Ureter (tissue), 1 donor: ENCODE measurements at places on chromosomes 5 and 9. TPM values are rescaled to one million over a fixed set of nuclear protein-coding genes. Genes with fewer than 3 reads are reported as not detected.

Gene RAI14
- 55.0 TPM for total RNA-seq

Gene ROPN1L
- total RNA-seq, result not detected

Gene ZNF618
- total RNA-seq, result 16.1 TPM

Gene PDZD2
- total RNA-seq, result 7.8 TPM

Gene HMCN2
- total RNA-seq, result 9.5 TPM

Gene MAST4
- 114 TPM for total RNA-seq

Gene GGTA1
- total RNA-seq, result 2.0 TPM

Gene PCDHAC2
- 4.0 TPM for total RNA-seq

Gene CCNI2
- total RNA-seq, result 5.8 TPM

Gene DDX4
- total RNA-seq, result not detected

Gene WNK2
- total RNA-seq, result 40.0 TPM

Gene GABRP
- total RNA-seq, result 0.42 TPM

Gene SHOC1
- 0.16 TPM for total RNA-seq
